ENCODE measurements at places on chromosomes 7 and 10.

DNA sequence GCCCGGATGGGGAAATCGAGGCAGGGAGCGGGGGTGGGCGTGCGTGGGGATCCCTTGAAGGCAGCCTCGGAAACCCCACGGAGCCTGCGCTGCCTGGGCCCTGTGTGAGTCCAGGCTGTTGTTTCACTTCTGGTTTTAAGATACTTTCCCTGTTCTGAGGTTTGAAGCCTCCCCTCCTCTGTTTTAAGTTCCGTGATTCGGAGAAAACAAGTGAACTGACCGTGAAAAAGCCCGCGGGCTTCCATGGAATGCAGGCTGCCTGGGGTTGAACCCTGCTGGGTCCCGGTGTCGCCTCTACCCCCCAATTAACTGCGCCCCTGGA is 401 bp downstream of the LRRC27 start:
- DNase-seq = peak; percentile 17

DNA sequence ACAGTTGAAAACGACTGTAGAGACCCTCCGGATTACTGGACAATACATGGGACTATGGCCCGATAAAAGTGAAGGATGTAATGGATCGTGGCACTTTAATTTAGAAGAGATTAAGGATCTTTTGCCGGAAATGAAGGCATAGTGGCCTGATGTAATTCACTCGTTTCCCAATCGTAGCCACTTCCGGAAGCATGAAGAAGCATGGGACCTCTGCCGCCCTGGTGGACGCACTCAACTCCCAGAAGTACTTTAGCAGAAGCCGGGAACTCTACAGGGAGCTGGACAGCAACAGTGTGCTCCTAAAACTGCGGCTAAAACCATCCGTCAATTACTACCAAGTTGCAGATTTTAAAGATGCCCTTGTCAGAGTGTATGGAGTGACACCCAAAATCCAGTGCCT is 59.6 kb upstream of the NUPR2 start:
- DNase-seq = no peak

DNA sequence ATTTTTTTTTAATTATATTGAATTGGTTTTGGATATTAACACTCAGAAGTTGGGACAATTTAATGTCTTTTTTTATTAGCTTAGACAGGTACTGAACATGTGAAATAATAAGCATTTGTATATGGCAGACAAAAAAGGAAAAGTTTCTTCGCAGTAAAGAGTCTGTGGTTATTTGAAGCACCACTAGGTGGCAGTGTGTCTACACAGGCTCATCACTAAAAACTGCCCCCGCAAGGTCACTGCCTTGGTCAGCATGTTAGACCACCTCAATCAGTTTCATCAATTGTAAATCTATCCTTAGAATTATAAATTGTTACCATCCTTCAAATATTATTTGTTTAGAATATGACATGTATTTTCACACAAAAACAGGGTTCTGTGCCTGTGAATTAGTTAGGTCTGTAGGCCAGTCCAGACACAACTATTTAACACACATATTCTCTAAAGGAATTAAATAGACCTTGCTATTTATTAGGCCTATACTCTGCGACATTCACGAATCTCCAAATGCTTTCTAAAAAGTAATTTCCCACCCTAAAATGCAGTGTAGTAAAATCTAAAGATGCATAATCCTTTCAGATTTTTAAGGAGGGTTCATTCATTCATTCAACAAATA is 17.0 kb downstream of the PNLIPRP3 start:
- DNase-seq = peak; percentile 22

GRCh38 chr10:1545524-1545923 is 191.8 kb downstream of the ADARB2 start:
- DNase-seq = no peak

DNA sequence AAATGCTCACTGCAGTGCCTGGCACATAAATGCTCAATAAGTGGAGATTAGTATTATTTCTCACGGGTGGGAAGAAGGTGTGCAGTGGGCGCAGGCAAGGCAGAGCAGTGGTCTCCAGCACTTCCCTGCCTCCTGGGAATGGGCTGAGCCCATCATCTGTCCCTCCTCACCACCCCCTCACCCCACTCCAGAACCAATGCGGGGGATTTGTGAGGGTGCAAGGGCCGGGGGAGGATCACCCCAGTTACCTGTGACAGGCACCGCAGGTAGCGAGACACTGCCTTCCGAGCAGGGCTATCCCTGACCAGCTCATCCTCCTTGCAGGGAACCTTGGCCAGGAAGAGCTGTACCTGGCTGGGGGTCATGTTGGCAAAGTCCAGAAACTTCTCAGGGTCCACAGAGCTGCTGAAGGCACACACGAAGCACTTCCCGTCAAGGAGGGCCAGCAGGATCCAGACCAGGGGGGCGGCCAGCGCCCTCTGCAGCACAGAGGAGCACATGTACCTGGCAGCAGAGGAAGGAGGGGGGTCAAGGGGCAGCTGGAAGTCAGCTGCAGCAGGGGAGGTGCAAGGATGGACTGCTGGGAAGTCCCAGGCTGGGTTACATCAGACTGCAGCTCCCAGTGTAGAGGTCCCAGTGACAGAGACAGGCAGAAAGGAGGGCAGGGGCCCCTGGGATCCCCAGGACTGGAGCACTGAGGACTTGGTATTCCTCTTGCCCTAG is 2.8 kb downstream of the CALHM3 start:
- DNase-seq = no peak

DNA sequence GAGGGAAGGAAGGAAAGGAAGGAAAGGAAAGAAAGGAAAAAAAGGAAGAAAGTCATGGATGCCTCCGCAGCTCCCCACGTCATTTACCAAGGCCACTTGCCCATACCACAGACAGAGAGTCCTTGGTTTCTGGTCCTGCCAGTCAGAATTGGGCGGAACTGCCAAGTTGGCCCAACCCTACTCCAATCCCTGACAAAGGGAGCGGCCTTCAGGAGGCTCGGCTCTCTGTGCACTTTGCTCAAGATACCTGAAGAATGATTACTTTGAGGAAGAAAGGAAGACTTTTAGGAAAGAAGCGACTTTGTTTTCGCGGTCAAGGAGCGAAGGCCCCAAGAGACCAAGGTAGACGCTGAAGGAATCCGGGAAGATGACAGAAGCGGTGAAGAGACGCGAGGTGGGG is 49.1 kb upstream of the FXYD4 start:
- DNase-seq = no peak

DNA sequence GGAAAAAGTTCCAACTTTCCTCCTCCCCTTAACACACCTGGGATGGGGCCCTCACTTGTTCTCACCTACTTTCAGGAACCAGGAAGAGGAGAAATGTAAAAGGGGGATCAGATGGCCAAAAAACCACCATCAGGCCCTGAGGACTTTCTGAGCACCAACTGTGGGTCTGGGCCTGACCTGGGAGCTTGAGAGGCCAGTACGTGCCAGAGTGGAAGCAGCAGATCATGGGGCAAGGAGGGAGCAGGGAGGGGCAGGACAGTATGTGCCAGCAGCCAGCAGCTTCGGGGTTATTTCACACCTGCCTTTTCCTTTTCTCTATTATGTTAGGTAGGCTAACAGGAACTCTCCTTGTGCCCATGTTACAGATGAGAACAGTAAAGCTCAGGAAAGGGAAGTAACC is 118.8 kb upstream of the UNC5B start:
- DNase-seq = no peak

GRCh38 chr10:71725998-71726579 is 6.5 kb upstream of the C10orf105 start:
- peak; percentile 73 for DNase-seq

GRCh38 chr10:122229666-122230065 is 41.4 kb upstream of the BTBD16 start:
- no peak for DNase-seq

DNA sequence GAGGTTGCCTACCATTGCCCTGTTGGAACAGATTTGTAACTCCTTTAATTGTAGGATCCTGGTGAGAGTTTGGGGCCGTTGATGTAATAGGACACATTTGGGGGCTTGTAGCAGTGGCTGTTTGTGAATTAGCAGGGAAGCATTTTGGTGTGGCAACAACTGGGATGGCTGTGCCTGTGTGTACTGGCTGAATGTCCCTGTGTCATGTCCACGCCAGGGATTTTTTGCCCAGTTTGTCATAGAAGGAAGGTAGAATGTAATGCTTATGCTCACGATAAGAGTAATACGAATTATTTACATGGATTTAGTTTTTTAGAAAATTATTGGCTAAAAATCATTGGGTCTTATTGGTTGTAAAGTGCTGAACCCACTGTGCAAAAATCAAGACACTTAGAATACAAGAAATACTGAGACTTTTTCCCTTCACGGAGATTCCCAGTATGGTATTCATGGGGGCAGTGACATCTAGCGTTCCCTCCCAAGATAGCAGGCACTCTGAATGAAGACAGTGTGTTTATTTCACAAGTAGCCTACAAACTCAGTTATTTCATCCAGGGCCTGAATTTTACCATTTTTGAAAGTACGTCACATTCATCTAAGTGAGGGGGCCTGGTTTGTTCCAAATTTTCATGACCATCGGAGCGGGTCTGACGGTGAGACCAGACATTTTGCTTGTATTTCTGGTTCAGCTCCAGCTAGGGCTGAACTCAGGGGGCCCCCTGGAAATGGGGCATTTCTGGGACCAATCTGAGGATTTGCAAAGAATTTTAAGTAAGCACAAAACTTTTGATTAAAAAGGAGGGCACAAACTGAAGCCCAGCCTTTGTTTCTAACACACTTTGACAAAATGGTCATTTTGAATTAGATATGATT is 74.7 kb downstream of the CACNB2 start:
- peak; percentile 26 for DNase-seq

DNA sequence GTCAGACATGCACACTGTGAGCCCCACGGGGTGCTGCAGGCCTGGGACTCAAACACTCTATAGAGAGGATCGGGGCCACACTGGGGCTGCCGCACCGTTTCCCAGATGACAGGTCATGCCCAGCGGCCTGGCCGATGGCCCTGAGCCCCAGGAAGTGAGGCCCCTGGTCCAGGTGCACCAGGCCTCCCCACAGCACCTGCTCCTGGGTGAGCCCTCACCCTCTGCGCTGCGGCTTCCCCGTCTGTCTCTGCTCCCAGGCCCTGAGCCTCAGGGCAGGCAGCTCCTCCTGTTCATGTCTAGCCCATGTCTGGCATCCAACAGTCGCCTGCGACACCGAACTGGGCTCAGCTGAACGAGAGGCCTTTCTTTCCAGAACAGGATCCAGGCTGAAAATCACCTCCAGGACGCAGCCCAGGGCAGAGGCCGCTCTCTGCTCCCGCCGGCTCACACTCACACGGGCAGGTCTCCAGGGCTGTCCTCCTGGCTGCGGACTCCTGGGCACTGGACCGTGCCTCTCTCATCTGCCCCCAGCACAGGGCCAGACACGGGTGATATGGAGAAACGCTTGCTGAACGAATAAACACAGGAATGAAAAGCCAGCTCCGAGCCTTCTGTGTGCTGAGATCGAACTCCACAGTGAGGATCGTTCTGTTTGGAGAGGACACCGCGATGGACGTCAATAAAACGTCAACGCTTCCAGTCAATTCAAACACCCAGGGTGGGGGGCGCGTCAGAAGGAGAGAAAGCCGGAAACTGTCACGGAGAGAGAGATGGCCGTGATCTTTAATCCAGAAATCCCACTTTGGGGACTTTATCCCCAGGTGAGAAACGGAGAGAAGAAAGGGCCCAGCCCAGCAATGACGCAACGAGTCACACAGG is 202.4 kb downstream of the ELFN1 start:
- no peak for DNase-seq

GRCh38 chr7:11213266-11213665 is 239.6 kb downstream of the PHF14 start:
- no peak for DNase-seq

GRCh38 chr7:91656541-91657482 is 223.7 kb downstream of the MTERF1 start:
- no peak for DNase-seq

GRCh38 chr10:14439451-14440259 is 108.9 kb upstream of the FRMD4A start:
- DNase-seq = no peak

DNA sequence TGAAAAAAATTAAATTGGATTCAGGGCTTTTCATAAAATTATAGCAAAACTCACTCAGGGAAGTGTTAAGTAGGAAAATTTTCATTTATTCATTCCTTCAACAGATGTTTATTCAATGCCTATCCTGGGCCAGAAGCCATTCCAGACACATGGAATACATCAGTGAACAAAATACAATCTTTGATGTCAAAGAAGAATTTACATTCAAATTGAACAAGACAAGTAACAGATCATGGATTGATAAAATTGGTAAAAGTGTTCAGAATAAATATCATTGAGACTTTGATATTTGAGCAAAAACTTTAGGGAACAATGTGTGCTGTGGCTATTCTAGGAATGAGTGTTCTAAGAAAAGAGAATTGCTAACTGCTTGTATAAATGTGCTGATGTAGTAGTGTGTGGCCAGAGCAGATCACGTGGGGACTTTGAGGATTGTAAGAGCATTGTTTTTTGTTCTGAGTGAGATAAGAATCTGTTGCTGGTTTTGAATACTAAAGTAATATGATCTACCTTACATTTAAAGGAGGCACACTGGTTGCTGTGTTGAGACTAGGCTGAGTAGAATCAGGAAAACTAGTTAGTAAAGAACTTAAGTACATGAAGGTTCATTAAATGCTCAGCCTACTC is 957.2 kb downstream of the PCDH15 start:
- no peak for DNase-seq

- no peak for DNase-seq
Observed at GRCh38 chr7:157526005-157526912, 189.5 kb downstream of the DNAJB6 start.

- DNase-seq = no peak
Observed at GRCh38 chr7:151830121-151830830, 46.6 kb downstream of the PRKAG2 start.

GRCh38 chr10:71799112-71799511 is 25.8 kb upstream of the VSIR start:
- DNase-seq = no peak

GRCh38 chr10:58641095-58641531 is 128.4 kb downstream of the BICC1 start:
- DNase-seq = no peak

- DNase-seq = no peak
Observed at GRCh38 chr7:50450590-50451032, 461 bp upstream of the FIGNL1 start.

GRCh38 chr7:56174346-56174874 is 58.2 kb upstream of the NUPR2 start:
- DNase-seq = no peak

DNA sequence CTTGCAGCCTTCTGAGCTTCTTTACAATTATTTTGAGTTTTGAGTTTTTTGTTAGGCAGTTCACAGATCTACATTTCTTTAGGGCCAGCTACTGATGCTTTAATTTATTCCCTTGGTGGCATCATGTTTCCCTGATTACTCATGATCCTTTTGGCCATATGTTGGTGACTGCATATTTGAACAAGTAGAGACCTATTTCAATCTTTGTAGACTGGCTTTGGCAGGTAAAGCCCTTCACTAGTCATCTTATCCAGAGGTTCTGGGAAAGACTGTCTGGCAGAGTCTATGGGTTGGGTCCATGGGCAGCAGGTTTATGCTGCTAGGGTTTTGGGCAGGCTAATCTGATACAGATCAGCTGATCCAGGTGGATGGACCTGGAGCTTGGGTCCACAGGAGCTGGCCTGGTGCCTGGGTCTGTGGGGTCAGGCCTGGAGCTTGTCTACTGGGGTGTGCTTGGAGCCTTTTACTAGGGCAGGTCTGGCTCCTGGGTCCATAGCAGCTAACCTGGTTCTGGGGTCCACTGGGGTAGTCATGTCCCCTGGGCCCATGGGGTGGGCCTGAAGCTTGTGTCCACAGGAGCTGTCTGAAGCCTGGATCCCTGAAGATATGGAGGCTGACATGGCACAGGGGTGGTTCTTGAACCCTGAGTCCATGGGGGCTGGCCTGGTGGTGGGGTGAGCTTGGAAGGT is 72.7 kb downstream of the GPR85 start:
- DNase-seq = no peak
